BE2C (cell line): ENCODE measurements at places on chromosomes 7 and 10.

DNA sequence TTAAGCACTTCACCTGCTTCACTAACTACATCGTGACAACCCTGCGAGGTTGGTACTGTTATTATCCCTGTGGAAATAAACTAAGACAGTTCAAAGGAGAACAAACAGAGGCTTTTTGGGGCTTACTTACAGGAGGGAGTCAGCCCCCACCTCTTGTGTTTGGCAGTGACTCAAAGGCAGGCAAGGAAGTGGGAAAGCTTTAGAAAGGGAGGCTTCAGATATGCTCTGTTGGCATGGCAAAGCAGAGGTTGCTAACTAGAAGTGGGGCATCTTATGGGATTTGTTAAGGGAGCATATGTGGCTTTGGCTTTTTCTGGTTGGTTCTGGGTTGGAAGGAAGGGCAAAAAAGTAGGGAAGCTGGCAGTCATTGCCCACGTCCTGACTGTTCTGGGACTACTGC is 84.8 kb upstream of the AOAH start:
- no peak for DNase-seq

DNA sequence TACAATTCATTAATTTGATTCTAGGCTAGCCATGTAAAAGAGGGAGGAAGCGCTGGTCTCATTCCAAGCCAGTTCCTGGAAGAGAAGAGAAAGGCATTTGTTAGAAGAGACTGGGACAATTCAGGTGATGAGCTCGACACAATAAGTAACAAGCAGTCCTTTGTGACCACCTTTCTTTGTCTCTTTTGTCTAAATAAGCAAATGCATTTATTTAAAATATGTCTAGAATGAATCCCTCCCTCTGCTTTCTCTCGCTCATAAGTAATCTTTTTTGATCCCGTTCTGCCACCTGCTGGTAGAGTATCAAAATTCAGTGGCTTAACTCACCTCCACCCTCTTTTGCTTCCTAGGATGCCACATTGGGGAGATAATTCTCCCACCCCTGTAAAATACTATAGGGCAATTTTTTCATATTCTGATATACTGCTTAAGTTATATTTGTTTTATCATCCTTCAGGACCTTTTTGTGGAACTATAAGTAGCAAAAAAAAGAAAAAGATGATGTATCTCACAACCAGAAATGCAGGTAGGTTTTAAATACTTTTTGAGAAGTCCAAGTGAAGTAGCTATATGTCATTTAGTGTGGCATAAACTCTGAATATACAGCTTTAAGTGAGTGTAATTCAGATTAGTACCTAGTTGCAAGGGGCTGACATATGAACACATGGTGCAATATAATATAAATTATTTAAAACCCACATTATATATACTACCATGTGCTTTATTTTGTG is 91.5 kb downstream of the GSDME start:
- peak; percentile 47 for DNase-seq

DNA sequence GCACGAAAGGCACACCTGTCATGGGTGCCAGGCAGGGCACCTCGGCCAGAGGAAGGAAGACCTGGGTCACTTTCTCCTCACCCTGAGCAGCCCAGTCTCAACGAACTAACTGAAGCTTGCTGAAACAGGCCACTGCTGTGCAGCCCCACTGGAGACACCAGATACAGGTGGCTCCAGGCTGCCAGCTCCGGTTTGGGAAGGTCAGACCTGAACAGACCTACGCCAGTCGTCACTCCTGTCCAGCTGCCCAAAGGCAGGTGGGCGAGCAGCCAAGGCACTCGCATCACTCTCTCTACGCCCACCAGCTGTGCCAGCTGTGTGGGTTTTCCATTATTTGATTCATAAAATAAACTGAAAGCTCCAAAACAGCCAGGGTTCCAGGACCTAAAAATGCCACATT is 256.1 kb downstream of the ZMYND11 start:
- DNase-seq = no peak

GRCh38 chr7:68813551-68814080 is 784.7 kb upstream of the AUTS2 start:
- no peak for DNase-seq

GRCh38 chr7:24325708-24326107 is 41.7 kb downstream of the NPY start:
- DNase-seq = no peak

DNA sequence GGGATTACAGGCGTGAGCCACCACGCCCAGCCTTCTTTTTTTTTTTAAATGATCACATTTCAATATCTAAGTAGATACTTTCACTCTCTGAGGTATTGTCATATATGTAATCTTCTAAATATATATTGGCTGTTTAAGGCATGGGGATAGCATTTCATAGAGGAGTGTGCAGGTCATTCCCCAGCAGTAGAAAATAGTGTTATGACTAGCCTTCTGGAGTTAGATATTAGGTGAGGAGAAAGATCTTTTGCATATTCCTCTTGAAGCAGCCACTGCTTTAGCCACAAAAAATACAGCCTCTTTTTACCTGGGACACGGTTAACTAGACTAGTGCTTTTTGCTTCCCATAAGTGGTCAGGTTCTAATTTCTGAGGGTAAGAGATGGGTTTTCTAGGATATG is 28.9 kb downstream of the ADD3 start:
- DNase-seq = no peak

DNA sequence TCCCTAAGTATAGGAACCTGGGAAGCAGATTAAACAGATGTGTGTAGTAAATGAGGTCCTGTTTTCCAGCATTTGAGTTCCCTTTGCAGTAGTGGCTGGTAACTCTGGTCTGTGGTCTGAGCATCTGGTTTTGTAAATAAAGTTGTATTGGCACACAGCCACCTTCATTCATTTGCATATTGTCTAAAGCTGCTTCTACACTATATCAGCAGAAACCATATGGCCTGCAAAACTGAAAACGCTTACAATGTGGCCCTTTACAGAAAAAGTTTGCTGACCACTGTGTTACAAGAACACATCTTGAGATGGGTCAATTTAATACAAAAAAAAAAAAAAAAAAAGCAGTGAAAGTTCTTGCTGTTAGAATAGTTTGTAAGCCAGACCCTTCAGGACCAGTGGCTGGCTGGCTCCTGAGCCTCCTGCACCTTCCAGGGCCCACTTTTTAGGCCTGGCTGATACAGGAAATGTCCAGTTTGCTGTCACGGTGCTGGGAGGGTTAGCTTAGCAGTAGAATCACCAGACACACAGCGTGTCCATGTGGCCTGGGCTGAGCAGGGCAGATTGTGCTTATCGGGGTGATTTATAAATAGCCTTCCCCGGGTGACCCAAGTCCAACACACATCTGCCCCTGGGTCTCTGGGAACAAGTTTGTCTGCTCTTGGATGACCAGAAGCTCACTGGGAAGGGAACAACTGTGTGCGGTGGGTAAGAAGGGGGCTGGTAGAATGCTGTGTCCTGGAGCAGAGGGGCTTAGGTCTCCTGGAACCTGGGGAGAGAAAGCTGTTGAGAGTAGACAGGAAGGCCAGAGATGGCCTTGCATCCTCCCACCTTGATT is 1.4 kb downstream of the C10orf71 start:
- DNase-seq = no peak

DNA sequence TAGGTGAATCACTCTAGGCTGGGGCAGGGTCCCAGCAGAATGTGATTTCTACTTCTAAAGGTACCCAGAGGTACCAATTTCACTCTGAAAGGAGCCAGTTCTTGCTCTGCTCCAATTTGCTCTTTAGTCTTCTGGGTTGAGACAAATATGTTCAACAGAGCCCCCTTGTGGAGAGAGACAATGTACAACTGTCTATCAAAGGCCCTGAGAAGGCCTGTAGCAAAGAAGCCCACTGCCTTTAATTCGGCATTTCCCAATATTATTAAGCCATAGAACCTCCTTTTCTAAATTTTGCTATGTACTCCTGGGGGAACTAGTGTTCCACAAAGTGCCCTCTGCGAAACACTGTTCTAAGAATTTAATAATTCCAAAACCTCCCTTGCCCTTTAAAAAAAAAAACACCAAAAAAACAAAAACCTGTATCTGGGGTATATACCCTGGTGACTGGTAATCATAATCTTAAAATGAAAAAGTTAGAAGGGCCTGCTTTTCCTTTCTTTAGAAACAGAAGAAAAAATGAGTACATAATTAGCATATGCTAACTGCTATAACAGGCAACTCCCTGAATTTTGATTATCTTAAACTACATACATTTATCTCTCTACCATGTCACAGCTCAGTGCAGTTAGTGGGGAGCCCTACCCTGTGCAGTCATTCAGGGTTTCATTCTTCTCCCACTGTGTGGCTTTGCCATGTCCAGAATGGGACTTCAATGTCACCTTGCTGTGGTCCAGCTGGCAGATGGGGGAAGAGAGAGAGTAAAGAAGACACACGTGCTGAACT is 160.9 kb upstream of the BMPER start:
- peak; percentile 21 for DNase-seq

DNA sequence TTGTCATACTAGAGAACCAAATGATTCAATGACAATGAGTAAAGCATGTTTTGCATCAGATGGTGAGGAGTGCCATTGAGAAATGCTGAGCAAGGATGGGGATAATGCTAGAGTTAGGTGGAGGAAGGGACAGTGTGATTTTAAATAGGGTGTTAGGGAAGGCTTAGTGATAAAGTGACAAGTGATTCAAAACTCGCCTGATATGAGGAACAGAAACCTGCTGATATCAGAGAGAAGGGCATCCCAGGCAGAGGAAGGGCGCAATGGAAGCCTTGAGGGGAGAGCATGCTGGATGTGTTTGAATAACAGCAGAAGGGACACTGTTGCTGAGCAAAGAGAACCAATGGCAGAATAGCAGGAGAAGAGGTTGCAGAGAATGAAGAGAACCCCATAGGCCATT is 196.2 kb downstream of the NRG3 start:
- DNase-seq = no peak

DNA sequence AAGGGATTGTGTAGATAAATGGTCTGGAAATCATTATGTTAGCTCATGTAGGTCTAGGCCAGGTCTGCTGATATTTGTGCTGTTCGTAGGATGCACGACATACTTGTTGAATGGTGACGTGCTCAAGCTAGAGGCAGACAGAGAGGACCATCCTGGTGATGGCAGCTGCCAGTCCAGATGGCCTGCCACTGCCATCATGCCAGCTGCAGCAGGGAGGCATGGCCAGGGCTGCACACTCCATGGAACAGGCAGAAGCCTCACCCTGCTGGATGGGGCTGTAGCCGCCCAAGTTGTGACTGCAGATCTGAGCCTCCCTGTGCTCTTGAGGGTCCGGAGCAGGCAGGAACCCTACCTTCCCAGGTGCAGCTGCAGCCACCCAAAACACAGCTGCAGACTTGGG is 80.3 kb downstream of the SPDYE5 start:
- no peak for DNase-seq

- DNase-seq = no peak
Measured at GRCh38 chr7:126026421-126027088, 1096.9 kb upstream of the POT1 start.

- DNase-seq = no peak
Measured at GRCh38 chr10:7532723-7533498, 122.1 kb upstream of the SFMBT2 start.

- no peak for DNase-seq
Measured at GRCh38 chr10:73015779-73016178, 61.2 kb upstream of the PLA2G12B start.

GRCh38 chr7:24778543-24779282 is 21.4 kb upstream of the GSDME start:
- no peak for DNase-seq

- no peak for DNase-seq
Measured at GRCh38 chr10:15587271-15587670, 132.5 kb downstream of the ITGA8 start.

DNA sequence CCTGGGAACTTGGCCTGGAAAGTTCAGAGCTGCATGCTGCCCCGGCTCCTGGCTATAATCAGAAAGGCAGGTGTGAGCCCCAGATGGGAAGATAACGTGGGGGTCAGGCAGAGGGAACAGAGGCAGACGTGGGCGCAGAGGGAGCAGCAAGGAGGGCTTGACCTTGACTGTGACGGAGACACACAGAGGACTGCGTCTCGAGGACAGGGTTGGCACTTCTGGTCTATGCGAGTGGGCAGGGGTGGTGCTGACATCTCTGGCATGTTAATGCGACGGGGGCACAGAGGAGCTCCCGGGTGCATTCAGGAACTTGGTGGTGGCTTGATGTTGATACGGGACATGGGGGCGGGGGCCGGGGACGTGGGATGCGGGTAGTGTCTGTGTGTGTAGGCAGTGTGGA is 232.1 kb upstream of the GRB10 start:
- no peak for DNase-seq
